ENCODE measurements at places on chromosomes 13 and 19.

DNA sequence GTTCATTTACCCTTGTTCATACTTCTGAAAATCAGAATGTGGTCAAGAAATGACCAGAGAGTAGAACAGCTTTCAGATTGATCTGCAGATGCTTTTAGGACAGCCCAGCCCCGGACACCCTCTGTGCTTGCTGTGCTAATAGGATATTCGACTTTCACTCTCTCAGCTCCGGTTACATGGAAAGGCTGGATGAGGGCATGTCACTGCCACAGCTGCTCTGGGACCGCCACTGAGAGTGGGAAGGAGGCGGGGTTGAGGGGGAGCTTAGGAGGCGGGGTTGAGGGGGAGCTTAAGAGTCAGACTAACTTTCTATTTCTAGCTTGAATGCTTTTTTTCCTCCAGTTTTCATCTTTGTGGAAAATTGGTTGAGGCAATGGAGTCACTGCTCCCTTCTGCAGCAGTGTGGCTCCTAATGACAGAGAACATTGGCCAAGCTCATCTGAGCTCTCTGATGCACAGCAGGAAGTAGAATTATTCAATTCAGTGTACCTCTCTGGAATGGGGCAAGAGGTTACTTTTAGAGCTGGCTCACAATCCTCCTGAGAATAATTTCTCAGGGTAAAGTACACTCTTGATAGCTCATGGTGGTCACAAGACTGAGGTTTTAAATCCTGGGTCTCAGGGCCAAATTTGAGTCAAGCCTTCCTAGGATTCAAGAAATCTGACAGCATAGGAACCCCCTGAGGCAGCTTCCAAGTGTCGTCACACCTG is 74.6 kb upstream of the NPAS1 start:
- DNase-seq = no peak

DNA sequence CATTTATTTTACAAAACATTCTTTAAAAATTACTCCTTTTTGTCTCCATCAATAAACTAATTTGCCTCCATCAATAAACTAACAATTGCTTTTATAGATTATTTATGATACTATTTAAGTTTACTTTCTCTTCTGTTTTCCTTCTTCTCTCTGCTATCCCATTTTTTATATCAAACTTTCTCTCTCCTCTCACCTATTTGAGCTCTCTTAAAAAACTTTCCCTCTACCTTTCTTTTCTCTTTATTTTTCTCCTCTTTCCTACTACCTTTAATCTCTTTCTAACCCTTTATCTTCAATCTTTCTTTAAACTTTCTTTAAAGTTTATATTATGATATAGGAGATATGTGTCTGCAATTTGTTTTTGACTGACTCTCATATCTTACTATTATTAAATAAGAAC is 566.4 kb downstream of the DACH1 start:
- DNase-seq = no peak

DNA sequence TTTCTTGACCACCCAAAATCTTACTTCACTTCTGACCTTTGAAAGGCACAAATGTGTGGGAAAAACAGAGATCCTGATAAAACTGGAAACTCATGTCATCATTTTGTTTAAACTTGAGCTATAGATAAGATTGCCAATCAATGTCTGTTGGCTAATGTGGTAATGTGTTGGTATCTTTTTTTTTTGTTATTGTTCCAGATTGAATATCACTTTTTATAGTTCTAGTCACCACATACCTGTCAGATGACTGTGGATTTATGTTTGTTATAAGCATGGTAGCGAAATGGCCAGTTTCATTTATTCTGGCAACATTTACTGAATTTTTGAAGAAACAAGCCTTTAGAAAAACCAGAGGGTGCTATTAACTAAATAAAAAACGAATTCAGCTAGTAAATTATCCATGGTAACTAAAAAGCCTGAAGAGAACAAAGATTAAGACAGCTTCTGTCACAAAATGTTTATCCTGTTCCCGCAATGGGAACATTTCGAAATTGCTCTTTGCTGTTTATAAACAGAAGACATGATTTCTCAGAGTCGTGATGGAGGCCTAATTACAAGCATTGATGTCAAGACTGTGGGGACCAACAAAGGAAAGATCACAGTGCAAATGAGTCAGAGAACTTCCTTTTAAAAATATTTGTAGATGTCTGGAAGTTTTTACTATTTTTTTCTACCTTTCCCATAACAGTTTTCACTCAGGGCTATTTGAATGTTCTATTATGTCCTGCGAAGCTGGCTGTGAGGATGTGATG is 82.9 kb upstream of the POSTN start:
- no peak for DNase-seq

GRCh38 chr13:92560883-92561282 is 665.7 kb upstream of the GPC6 start:
- DNase-seq = no peak

DNA sequence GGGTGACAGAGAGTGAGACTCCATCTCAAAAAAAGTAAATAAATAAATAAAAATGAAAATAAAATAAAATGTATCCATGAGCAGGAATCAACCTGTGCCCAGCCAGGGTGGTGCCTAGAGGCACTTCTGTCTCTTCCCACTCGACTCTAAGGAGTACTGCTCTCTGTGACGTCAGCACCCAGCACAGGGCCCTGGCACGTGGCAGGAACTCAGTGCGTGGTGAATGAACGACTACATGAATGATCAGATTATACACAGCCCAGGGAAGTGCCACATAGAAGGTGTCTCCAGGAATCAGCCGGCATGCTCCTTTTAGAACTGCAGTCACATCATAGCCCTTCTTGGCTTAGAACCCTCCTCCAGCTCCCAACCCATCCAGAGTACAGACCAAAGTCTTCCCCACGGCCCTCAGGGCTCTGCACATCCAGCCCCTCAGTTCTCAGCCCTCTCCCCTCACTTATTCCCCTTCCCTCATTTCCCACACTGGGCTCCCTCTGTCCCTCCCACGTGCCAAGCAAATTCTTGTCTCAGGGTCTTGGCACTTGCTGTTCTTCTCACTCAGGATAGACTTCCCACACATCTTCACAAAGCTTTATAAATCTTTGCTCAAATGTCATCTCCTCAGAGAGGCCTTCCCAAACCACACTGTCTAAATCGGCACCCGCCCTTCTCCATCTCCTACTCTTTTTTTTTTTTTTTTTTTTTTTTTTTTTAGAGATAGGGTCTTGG is 4.2 kb downstream of the CLIP3 start:
- no peak for DNase-seq

GRCh38 chr13:53240401-53241025 is 211.9 kb downstream of the OLFM4 start:
- DNase-seq = no peak

All from suppressor macrophage (primary cell).